ENCODE measurements at places on chromosomes 11 and 22. TPM values are rescaled to one million over a fixed set of nuclear protein-coding genes. Genes with fewer than 3 reads are reported as not detected.
A peak's percentile ranks its signal among the peaks of the same experiment; 100 is the strongest.

DNA sequence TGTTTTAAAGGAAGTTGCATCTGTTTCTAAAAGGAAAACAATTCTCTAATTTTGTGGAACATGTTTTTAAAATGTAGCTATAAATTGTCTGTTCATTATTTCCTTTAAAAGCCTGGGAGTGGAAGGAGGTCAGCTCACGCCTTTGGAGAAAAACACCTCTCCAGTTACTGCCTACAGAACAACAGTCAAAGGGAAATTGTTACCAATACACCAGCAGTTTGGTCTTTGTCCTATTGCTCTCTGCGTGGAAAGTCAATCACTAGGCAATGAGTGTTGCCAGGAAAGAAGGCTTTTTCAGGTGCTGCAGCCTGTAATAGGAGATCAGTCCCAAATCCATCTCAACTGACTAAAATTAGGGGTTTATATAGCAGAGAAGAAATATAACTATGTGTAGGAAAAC, 22.2 kb downstream of the SVIP start:
- H3K27me3 ChIP-seq: no peaks in the 10 kb centered on the region
- no peak for DNase-seq
- no peak overlapping the region for H3K27ac ChIP-seq
- no peak overlapping the region for H3K4me3 ChIP-seq
- no peaks in the 10 kb centered on the region for H3K4me1 ChIP-seq

Gene CAT
- 77.4 TPM for total RNA-seq

DNA sequence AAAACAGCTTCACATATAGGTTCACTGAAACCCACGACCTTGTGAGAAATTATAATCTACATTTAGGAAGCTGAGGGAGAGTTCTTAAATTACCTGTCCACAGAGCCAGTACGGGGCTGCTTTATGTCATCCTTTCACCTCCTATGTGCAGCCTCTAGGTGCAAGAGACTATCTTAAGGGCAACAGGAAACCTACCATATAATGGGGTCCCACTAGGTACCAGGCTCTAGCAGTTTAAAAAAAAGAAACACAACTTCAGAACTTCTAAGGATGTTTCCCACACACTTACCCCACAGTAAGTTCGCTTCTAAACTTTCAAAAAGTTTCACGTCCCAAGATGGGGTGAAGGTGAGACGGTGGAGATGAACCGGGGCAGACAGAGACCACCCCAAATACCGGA, 573 bp downstream of the STK33 start:
- peak overlapping the region; percentile 79 for H3K27ac ChIP-seq
- H3K4me3 ChIP-seq: peak overlapping the region; percentile 59
- DNase-seq: no peak

DNA sequence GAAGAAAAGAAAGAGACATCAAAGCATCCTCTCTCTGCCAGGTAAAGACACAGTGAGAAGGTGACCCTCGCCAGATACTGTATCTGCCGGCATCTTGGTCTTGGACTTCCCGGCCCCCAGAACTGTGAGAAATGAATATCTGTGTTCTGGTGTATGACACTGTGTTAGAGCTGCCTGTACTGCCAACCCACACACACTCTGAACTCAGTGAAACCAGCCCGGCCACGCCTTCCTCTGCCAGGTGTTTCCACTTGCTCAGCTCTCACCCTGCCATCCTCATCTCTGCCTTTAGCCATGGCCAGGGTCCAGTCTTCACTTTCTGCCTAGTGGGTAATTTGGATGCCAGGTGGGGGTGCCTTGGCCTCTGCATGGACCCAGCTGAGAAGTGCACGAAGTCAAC, 24.0 kb downstream of the CBX7 start:
- H3K4me3 ChIP-seq: no peak overlapping the region
- H3K27me3 ChIP-seq: no peaks in the 10 kb centered on the region
- H3K4me1 ChIP-seq: peaks cover 36% of the 10 kb centered on the region

GRCh38 chr11:74009675-74010305, 905 bp upstream of the UCP3 start:
- H3K27me3 ChIP-seq: no peaks in the 10 kb centered on the region
- H3K4me3 ChIP-seq: no peak overlapping the region
- no peak overlapping the region for H3K27ac ChIP-seq
- DNase-seq: peak; percentile 36
- H3K4me1 ChIP-seq: no peaks in the 10 kb centered on the region

DNA sequence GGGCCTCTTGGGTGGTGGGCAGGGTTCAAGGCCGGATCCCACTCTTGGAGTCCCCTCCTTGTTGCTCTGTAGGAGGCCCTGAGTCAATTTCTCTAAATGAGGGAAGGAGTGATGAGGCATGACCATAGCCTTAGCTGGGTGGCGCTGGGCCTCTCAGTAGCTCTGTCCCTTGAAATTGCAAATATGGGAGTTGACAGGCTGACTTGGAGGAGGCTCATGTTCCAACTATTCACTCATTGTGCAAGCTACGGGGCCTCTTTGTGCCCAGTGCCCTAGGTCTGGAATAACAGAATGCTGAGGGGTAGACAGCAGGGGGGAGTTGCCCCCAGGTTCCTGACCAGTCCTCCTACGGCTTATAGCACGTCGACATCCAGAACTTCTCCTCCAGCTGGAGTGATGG, 8.0 kb downstream of the SELENOM start:
- peaks cover 87% of the 10 kb centered on the region for H3K36me3 ChIP-seq
- H3K4me1 ChIP-seq: peaks cover 98% of the 10 kb centered on the region
- H3K27ac ChIP-seq: peak overlapping the region; percentile 100
- DNase-seq: no peak

Gene DNAJC24
- 24.6 TPM for total RNA-seq

DNA sequence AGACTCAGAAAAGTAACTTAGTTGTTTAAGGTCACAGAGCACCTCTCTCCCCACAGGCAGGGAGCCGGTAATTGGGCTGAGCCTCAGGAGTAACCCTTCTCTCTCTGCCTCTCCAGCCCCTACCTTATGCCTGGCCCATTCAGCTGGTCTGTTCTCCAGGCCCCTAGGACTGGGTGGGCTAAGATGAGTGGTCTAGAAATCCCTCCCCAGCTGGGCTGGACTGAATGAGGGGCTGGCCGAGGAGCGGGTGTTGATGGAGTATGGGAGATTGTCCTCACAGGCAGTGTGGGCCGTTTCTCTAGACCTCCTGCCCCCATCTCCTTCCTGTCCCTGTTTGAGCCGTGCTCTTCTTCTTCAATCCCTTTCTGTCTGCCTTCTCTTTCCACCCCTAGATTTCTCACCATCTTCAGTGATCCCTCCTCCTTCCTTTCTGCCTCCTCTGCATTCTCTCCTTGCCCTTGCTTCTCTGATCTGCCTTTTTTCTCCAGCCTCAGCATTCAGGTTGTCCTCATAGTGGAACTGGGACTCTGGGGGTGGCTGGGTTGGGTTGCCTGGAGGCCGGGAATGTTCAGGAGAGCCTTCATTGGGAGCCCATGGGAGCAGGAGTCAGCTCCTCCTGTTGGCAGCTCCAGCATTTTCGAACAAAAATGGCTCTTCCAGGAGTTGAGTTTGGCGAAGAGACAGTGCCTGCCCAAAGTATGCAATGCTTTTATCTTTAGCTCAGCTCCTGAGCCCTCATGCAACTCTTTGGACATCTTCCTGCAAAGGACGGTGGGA, 7.6 kb downstream of the ST3GAL4 start:
- no peak overlapping the region for H3K4me3 ChIP-seq
- peak overlapping the region; percentile 27 for H3K27ac ChIP-seq
- peak; percentile 55 for DNase-seq
- no peaks in the 10 kb centered on the region for H3K27me3 ChIP-seq
